ENCODE measurements at places on chromosomes 7 and 10.

DNA sequence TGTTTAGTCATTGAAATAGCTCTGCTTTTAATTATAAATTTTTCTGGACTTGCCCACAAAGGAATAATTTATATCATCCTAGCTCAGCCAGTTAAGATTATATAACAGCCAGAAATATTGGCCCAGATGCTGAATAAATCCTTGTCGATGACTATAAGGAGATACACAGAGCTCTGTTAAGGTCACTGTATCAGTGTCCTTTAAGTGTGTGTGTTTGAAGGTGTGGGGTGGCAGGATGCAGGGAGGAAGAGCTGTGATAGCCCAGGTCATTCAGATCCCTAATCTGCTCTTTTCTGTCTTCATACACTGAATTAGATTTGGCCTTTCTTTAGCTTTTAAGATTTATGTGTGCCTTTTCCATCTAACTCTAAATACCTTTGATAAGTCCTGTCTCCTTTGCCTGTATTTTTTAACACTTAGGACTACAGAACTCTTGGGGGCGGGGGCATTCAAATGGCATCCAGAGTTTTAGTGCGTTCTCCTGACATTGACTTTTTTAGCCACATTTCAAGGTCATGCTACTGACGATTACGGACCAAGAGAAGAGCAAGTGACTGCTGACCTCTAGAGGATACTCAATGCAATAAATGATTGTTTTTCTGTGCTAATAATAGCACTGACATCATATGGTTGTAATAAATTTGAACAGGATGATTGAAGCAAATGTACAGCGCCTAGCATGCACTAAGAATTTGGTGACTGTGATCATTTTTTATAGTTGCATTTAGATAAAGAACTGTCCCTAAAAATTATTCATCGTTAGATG lies 172.3 kb downstream of the CACNB2 start:
- DNase-seq, result no peak

DNA sequence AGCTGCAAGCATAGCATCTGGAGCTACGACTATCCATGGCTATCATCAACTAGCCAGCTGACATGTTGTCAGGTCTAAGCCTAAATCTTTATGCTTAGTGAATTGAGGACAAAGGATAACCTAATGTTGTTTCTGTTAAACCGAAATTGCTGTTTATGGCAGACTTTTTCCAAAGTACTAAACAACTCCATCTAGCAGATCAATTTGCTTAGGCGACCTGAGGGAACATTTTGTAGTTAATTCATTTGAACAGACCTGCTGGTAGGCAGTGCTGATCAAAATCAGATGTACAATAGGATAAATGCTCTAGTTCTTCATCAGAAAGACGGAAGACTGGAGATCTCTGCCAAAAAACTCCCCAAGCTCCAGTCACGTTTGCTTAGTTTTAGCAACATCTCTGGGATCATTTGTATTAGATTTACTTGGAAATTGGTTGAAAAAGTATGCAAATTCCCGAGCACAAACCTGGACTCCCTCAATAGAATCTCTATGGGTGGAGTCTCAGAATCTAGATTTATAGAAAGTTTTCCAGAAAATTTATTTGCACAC lies 301.6 kb upstream of the NRP1 start:
- no peak for DNase-seq

- DNase-seq, result no peak
These were observed 26.8 kb upstream of the C10orf53 start for GRCh38 chr10:49652421-49653272.

DNA sequence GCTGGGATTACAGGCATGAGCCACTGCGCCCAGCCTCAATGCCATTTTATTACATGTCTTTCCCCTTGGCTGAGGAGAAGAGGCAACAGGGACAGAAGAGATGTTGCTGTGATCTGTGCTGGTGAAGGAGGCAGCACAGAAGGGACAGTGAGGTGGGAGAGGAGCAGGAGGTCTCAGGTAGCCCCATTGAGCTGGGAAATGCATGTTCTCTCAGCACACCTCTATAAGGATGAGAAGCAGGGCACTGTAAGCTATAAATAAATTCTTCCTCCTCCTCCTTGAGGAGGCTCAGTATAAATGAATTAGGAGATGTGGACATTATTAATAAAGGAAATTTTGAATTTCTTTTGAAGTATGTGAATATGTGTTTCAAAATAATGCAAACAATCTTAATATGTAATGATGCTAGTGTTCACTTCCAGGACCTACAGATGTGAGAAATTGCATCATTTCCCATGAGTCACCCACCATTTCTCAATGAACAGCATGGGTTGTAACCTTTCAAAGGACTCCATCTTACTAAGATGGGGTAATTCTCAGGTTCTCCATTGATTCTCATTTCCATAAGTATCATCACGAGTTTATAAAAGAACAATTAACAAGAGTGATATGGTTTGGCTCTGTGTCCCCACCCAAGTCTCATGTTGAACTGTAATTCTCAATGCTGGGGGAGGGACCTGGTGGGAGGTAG lies 88.9 kb upstream of the ODAD2 start:
- no peak for DNase-seq

DNA sequence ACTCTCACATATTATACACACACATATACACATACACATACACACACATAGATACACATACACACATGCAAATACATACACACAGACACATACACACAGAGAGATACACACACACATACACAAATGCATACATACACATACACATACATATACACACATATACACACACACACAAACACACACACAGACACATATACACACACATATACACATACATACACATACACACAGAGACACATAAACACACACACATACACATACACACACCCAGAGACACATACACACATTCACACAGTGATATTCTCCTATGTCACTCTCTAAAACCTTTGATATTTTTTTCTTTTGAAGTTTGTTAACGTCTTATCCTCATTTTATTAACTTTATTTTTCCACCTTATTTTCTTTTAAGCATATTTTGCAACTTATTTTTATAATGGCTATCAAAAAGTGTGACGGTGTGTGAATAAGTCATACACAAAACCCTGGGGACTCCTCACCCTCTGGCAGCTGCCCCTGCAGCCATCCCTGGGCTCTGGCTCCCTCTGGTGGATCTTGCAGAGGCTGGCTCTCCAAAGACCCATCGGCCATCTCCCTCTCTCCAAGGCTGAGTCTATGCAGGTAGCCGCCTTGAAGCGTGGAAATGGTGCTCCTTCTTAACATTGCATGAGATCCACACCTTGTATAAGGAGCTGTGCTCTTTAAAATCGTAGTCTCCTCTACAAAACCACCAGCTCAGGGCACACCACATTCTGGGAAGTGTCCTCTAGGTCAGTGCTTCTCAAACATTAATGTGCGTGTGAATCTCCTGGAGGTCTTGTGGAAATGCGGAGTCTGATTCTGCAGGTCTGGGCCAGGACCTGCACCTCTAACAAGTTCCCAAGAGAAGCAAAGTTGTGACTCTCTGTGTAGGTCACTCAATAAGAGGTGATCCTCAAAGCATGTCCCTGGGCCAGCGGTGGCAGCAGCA lies 4.1 kb upstream of the C10orf120 start:
- DNase-seq, result peak; percentile 41

- no peak for DNase-seq
These were observed 46.8 kb downstream of the GNAI1 start for GRCh38 chr7:80181411-80181810.

DNA sequence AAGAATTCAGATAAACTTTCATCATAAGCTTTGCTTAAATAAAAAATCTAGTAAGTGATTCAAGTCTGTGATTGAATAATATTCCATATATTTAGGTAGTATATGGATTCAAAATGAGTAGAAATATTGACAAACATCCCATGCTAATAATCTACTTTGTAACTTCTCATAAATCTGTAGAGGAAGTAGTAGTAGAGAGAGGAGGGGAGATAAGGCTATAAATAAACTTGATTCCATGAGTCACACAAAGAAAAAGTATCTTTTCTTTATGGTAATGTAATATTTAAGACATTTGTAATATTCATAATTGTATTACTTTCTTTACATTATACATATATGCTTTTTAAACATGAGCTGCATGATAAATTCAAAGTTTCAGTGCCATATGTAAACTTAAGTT lies 25.6 kb upstream of the CD36 start:
- no peak for DNase-seq

DNA sequence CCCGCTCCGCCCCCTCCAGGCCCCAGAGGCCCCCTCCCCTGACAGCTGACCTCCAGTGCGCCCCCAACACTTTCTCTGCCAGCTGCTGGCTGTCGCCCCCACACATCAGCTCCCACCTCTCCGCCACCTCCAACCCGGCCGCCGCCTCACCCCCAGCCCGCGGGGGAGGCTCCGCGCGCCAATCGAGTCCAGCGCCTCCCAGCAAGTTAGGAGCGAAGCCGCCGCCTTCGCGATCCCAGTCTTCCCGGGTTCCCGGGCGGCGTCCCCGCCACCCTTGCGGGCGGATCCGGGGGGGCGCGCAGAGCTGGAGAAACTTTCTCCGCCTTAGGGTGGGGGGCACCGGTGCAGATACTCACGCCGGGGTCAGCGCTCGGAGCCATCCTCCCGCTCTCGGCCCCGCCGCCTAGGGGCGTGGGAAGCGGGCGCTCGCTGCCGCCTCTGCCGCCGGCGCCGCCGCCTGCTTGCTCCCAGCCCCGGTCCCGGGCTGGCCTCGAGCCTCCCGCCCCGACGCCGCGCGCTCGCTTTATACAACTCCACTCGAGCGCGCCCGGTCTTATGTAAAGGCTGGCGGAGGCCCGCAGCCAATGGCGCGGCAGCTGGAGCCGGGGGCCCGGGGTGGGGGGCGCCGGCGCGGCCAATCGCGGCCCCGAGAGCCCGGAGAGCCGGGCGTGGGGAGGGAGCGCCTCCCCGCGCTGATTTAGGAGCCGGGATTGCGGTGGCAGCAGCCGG lies at the start of gene CRTAC1:
Gene CRTAC1, minus strand, starts transcription at position 529 of the 729 bp plus-strand sequence. Its CDS starts 149 bp downstream, at position 380.
- no peak for DNase-seq

- no peak for DNase-seq
These were observed 82.1 kb downstream of the TRIM24 start for GRCh38 chr7:138542183-138542582.

- DNase-seq, result no peak
These were observed 166.5 kb downstream of the EGFR start for GRCh38 chr7:55185321-55185802.
